ENCODE measurements at places on chromosomes 1 and 21.

- no peak for DNase-seq
These were observed 270.6 kb upstream of the VAMP3 start for GRCh38 chr1:7500381-7501083.

DNA sequence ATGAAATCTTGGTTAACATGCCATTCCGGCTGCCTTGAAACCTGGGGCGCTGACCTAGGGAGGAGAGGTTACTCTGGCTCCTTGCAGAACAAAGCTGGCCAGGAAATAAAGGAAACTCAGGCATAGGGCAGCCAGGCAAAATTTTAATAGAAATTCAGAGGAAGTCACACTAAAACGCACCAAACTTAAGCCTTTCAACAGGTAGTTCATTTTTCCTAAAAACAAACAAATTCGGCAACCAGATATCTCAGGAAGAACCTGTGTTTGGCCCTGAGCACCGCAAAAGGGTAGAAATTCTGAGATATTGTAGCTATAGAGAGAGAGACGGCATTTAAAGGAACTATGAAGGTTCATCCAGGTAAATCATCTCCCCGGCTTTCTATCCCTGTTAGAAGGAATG is 13.1 kb downstream of the LYST start:
- DNase-seq, result no peak

DNA sequence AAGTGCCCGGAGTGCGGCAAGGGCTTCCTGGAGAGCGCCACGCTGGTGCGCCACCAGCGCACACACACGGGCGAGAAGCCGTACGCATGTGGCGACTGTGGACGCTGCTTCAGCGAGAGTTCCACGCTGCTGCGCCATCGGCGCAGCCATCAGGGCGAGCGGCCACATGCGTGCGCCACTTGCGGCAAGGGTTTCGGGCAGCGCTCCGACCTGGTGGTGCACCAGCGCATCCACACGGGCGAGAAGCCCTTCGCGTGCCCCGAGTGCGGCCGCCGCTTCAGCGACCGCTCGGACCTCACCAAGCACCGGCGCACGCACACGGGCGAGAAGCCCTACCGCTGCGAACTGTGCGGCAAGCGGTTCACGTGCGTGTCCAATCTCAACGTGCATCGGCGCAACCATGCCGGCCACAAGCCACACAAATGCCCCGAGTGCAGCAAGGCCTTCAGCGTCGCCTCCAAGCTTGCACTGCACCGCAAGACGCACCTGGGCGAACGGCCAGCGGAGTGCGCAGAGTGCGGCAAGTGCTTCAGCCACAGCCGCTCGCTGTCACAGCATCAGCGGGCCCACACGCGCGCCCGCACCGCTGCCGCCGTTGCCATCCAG is 10.0 kb downstream of the ZNF672 start:
- DNase-seq, result no peak

- no peak for DNase-seq
These were observed 24.0 kb downstream of the LRRC8D start for GRCh38 chr1:89844860-89845259.

- DNase-seq, result no peak
These were observed 9.3 kb upstream of the SLX9 start for GRCh38 chr21:44930543-44930981.

DNA sequence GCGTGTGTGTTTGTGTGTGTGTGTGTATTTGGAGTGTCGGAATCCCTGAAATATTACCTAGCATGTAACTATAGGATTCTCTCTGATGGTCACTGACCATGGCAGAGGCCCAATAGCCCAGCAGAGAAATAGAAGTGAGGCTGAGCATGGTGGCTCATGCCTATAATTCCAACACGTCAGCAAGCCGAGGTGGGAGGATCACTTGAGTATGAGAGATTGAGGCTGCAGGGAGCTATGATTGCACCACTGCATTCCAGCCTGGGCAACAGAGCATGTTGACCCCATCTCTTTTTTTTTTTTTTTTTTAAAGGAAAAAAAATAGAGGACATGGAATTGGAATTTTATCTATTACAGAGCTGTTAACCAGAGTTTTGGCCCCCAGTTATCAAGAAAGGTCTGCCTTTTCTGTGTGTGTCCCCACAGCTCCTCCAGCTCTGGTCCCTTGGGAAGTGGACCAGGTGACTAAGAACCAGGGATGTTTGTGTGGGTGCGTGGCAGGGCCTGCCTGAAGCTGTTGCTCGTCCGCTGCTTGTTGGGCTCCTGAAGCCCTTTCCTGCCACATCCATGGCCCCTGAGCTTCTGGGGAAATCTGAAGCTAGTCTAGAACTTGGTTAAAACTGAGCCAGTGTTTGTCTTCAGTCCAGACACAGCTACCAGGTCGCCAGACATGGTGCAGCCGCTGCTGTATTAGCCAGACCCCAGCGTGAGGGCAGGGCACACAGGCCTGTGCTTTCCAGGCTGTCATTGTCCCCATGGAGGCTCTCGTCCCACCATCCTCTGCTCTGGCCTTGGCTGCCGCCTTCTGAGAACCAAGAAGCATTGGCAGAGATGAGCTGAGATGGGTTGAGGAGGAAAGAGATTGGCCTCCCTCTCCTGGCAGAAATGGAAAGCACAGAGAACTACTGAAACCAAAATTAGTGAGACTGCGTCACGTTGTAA is 25.5 kb downstream of the CAPN9 start:
- no peak for DNase-seq

- no peak for DNase-seq
These were observed 237.0 kb upstream of the SGIP1 start for GRCh38 chr1:66296951-66297350.

- DNase-seq, result no peak
These were observed 39.6 kb downstream of the MORN1 start for GRCh38 chr1:2351723-2352122.

GRCh38 chr21:44728716-44729115 is 17.3 kb upstream of the TSPEAR start:
- DNase-seq, result no peak

GRCh38 chr1:181149326-181150125 is 61.0 kb downstream of the IER5 start:
- no peak for DNase-seq

DNA sequence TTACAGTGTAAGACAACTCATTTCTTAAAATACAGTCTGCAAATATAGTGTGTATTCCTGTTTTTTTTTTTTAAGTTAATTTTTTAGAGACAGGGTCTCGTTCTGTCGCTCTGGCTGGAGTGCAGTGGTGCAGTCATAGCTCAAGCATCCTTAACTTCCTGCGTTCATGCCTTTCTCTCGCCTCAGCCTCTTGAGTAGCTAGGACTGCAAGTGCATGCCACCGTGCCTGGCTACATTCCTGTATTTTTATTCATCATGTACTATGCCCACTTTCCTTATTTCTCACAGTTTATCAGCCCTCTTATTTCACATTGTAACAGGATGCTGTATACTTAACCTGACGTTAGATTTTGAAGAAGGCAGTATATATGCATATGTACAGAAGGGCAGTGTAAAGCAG is 26.7 kb downstream of the MIER1 start:
- no peak for DNase-seq

- no peak for DNase-seq
These were observed 225.0 kb downstream of the SEC16B start for GRCh38 chr1:177744906-177745305.

- no peak for DNase-seq
These were observed 119.0 kb downstream of the COQ8A start for GRCh38 chr1:227059076-227059475.

- no peak for DNase-seq
These were observed 57.1 kb upstream of the COX20 start for GRCh38 chr1:244778344-244778743.

- no peak for DNase-seq
These were observed 714.9 kb downstream of the ADGRL2 start for GRCh38 chr1:82515650-82516049.

DNA sequence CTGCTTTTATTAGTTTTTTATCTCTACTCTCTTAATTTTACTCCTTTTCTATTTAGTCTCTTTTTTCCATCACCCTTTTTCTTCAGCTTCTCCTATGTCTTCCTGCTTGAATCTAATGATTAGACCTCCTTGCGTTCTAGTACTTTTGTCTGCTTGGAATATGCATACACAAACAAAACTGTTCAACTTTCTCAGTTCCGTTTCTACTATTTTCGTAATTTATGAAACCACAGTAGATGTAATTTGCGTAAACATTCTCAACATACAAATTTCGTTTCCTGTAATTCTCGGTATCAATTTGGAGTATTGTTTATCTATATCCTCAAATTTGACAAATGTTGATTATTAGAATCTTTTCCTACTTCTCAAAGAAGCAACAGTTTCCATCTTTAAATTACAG is 772.5 kb downstream of the USP25 start:
- DNase-seq, result no peak

DNA sequence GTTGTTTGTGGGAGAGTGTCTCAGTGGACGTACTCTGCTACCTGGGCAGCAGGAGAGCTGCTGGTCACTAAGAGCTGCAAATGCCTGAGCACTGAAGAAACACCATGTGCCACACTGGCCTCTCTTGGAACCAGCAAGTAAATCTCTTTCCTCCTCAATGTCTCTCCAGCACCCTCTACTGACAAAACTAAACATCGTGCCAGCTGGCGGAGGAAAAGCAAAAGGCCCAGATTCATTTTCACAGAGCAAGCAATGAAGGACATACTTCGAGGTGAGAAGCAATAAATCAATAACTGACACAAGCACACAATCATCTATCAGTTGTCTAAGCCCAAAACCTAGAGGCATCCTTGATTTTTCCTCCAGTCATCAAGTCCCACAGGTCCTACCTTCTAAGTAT is 78.1 kb downstream of the RERE start:
- no peak for DNase-seq

DNA sequence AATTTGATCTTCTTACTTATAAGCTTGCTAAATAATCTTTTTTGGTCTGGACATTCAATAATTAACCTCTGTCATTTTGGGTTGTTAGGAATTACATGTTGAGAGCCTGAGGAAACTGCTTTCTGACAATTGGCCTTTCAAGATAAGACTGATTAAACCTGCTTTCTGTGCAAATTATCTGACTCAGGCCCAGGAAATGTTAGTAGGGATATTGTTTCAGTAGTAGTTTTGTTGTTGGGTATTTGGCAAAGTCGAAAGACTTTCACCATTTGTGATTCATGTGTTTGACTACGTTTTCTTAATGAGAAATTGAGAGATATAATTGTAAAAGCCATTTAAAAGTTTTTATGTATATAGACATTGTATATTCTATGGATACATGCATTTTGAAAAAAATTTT is 81.1 kb upstream of the GPR88 start:
- DNase-seq, result no peak

GRCh38 chr1:170864876-170865538 is 70.3 kb upstream of the MROH9 start:
- DNase-seq, result no peak

- no peak for DNase-seq
These were observed 1342.2 kb downstream of the PLA2G4A start for GRCh38 chr1:188170935-188171334.

DNA sequence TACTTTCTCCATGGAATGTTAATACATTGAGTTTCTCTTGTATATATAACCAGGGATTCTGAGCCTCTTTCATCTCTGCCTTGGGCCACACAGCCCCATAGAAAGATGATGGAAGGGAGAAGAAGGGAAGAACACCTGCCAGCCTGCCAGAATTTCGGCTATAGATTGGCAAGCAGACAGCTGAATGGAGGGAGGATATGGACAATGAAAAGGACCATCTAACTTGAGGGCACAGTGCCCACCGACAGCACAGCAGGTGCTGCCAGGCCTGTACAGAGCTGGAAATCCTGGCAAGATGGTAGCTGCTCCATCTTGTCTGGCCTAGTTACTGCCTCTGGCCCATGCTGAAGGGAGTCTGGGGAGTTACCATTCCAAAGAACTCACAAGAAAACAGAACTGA is 244.3 kb downstream of the FGGY start:
- DNase-seq, result no peak

DNA sequence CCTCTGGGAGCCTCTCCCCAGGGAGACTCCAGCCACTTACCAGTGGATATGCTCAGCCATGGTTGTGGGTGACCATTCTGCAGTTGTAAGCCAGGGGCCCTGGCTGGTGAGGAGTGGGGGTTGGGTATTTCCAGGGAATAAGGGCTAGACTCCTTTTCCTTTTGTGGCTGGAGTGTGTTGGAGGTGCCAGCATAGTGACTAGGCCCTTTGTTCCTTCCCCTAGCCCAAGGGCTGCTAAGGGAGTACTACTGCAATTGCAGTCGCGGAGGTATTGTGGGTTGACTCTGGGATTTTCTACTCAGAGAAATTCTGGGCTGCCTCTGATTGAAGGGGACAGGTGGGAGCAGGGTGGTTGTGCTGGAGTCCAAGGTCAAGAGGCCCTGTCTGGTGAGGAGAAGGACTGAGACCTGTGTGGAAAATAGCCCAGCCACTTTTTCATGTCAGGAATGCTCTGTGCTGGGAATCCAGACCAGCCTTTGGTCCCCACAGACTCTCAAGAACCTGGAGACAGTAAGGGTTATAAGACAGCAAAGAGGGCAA is 43.1 kb downstream of the MROH9 start:
- no peak for DNase-seq

GRCh38 chr1:180365039-180365438 is 135.0 kb downstream of the LHX4 start:
- DNase-seq, result no peak

- DNase-seq, result no peak
These were observed 17.6 kb downstream of the TNNT2 start for GRCh38 chr1:201359873-201360210.

DNA sequence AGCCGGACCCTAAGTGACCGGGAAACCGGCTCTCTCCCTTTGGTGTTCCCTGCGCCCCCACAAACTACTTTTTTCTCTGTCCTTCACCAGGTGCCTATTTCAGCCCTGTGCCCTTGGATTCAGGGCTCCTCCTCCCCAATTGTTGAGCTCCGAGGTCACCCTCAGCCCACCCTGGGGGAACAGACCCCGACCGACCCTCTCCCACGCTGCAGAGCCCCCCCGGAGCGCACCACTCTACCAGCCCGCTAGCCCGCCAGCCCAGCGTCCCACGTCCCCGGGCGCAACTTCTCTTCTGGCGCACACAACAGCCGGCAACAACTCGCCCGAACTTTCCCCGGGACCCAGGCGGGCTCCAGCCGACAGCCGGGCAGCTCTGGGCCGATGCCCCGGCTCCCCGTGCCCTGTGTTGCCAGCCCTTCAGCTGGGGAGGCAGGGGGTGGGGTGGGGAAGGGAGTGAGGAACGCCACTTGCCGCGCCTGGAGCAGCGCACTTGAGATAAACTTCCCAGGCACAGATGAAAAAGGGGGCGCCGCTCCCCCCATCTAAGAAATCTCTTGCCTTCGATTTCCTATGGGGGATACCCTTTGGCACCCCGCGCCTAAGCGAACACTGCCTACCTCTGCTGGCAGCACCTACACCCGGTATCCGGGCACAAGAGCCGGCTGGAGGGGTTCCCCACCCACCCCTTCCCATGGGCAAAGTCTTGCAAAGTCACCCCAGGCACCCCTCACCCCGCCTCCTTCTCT is 997 bp downstream of the CASZ1 start:
- DNase-seq, result no peak

DNA sequence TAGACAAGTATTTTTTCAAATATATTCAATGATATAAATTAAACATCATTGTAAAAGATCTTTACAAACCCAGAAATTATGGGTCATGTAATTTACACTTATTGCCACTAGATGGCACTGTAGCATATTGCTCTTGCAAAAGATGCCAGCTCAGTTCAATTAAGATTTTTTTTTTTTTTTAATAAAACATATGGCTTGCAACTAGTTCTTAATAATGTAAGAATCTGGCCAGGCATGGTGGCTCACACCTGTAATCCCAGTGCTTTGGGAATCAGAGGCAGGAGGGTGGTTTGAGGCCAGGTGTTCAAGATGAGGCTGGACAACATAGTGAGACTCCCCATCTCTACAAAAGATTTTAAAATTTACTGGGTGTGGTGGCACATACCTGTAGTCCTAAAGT is 49.4 kb upstream of the DESI2 start:
- no peak for DNase-seq

All from stimulated activated CD8-positive, alpha-beta memory T cell treated with anti-CD3 and anti-CD28 coated beads, Interleukin-4, amount 100 ng/mL, for 1 hour (primary cell).